GM18507 (cell line): ENCODE measurements at places on chromosomes 11 and 22.

- DNase-seq: no peak
Measured at GRCh38 chr11:128194216-128194615, 393.1 kb downstream of the ETS1 start.

- DNase-seq: no peak
Measured at GRCh38 chr11:18259259-18259658, 6.8 kb upstream of the SAA1 start.

DNA sequence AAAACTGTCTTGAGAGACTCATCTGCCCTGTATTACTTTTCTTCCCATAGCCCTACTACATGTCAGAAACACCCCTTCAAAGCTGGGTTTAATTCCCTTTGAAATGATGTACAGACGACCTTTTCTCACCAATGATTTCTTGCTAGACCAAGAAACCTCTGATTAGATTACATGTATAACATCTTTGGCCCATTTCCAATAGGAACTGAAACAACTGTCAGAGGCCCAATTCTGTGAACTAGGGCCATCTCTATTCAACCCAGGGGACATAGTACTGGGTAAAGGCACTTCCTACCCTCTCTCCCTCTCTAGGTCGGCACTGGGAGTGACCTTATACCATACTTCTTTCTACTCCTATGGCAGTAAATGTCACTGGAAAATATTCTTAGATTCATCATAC lies 19.4 kb downstream of the NPAT start:
- DNase-seq: no peak

GRCh38 chr11:89490981-89491690 lies at the start of gene NOX4:
TSS of gene NOX4 (minus strand) at chr11:89491375. CDS start at chr11:89491246, 129 bp downstream.
- no peak for DNase-seq

GRCh38 chr11:2990617-2991451 lies 1.3 kb downstream of the NAP1L4 start:
- DNase-seq: no peak

GRCh38 chr11:124569697-124570096 lies at the start of gene OR8A1:
TSS of gene OR8A1 (plus strand) at chr11:124569997. CDS start at chr11:124570120, 123 bp downstream.
- DNase-seq: no peak

DNA sequence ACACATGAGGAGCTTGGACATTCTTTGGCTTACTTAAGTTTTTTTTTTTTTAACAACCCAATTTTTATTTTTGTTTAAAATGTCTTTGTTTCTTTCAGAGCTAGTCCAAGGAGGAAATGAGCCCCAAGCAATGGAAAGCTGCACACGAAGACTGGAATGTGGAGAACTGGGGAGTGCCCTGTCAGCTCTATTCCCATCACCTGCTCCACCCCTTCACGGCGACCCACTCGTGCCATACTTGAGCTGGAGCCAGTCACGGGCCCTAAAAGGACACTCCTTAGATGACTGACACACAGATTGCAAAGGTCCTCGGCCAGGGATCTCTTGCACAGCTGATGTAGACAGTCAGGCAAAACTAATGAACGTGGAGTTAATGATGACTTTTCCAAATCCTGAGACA lies 10.6 kb upstream of the SLC25A18 start:
- no peak for DNase-seq

DNA sequence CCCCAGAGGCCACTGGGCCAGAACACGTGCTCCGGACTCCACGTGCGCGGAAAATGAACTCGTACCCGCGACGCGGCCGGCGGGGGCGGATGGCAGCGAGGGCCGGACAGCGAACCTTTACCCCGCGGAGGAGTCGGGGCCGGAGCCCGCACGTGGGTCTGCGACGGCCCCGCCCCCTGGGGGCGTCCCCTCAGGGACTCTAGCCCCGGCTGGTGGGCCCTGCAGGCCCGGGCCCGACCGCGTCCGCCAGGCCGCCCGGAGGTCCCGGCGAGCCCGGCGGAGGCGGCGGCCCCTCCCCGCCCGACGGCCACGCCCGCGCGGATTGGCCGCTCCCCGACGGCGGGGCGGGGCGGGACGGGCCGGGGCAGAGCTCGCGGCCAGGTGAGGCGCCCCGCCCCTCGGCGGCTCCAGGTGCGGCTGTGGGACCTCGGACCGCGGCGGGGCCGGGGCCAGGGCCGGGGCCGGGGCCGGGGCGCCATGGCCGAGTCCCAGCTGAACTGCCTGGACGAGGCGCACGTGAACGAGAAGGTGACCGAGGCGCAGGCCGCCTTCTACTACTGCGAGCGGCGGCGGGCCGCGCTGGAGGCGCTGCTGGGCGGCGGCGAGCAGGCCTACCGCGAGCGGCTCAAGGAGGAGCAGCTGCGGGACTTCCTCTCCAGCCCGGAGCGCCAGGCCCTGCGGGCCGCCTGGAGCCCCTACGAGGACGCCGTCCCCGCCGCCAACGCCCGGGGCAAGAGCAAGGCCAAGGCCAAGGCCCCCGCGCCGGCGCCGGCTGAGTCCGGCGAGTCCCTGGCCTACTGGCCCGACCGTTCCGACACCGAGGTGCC lies at the start of gene FAM83F:
Gene FAM83F, plus strand, starts transcription at position 389 of the 827 bp plus-strand sequence. Its CDS starts 89 bp downstream, at position 478.
- DNase-seq: no peak

DNA sequence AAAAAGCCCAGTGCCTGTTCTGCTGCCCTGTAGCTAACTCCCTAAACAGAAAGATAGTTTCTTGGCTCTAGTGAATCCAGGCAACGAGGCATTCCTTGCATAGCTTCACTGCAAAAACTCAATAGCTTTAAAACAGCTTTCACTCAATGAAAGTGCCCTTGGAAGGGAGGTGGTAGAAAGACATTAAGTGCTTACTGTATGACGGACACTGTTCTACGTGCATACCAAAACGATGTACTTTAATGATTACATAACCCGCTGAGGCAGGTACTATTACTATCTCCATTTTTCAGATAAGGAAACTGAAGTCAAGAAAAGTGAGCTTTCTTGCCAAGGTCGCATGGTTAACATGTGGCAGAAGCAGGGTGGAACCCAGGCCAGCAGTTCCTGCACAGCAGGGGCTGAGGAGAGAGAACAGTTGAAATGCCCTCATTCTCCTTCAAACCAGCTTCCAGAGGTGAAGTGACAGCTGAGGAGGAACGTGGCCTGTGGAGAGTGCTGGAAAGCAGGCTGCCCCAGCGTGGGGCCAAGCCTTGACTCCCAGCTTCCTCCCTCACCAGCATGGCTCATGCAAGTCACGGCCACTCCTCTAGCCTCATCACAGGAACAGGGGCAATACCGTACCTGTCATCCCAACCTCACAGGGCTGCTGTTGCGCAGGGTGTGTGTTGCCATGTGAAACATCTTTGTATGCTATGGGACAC lies 227.5 kb upstream of the NARS2 start:
- no peak for DNase-seq

DNA sequence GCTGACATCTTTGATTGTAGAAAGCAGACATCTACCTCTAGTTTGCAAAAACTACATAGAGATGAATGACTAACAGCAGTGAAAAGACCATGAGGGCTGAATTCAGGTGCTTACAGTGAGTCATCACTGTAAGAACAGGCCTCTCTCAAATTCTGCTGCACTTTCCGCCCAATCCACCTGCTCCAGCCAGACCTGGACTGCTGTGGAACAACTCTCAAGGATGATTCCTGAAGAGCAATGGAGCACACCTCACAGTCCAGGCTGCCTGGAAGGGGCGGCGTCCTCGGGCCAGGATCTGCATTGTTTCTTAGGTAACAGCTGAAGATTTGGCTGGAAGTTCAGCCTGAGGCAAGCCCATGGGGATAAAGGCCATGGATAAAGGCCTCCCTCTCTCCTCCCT lies 15.1 kb downstream of the APOL2 start:
- DNase-seq: no peak

DNA sequence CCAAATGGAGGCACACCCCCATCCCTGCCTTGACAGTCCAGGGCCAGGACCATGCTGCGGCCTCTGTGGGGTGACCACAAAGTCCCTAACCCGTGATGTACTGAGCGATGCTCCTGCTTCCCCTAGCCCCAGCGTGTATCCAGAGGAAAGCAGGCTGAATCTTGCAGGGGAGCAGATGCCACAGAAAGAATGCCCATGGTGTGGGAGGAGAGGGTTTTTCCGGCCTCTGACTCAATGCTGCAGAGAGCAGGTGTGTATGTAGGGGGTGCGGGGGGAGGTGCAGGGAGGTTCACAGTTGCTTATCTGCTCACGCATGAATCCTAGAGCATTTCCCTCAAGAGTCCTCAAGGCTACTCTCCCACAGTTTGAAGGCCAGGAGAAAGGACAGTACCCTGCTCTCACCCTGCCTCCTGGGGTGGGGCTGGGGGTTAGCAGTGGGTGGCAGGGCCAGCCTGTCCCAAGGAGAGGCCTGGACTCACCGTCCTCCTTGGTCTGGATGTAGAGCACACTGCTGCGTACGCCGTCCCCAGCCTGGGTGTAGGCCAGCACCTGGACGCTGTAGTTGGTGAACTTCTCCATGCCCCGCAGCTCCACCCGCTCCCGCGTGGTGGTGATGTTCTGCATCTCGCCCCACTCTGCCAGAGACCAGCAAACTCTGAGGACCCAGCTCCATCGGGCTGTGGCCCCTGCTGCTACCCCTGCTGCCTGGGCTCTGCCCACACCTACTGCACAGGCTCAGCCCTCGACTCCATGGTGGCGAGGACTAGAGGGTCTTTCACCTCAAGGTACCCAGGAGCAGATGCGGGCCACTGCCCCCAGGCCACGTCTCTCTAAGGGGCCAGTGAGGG lies 130.8 kb downstream of the CEP164 start:
- DNase-seq: peak; percentile 39

- no peak for DNase-seq
Measured at GRCh38 chr11:706439-706956, 467 bp downstream of the EPS8L2 start.

GRCh38 chr11:122343210-122343609 lies 227.2 kb upstream of the BLID start:
- no peak for DNase-seq

GRCh38 chr11:101470881-101471520 lies 112.8 kb downstream of the TRPC6 start:
- no peak for DNase-seq

- DNase-seq: no peak
Measured at GRCh38 chr11:118841469-118842242, 42.0 kb upstream of the CXCR5 start.

- DNase-seq: no peak
Measured at GRCh38 chr11:115153135-115153534, 351.1 kb downstream of the CADM1 start.
